ENCODE measurements at places on chromosomes 1 and 21.

GRCh38 chr21:43619856-43620255, 39.4 kb downstream of the HSF2BP start:
- DNase-seq, result no peak

- no peak for DNase-seq
Measured at GRCh38 chr1:118291661-118292060, 106.6 kb upstream of the SPAG17 start.

- DNase-seq, result no peak
Measured at GRCh38 chr1:222357252-222357651, 190.7 kb downstream of the HHIPL2 start.

DNA sequence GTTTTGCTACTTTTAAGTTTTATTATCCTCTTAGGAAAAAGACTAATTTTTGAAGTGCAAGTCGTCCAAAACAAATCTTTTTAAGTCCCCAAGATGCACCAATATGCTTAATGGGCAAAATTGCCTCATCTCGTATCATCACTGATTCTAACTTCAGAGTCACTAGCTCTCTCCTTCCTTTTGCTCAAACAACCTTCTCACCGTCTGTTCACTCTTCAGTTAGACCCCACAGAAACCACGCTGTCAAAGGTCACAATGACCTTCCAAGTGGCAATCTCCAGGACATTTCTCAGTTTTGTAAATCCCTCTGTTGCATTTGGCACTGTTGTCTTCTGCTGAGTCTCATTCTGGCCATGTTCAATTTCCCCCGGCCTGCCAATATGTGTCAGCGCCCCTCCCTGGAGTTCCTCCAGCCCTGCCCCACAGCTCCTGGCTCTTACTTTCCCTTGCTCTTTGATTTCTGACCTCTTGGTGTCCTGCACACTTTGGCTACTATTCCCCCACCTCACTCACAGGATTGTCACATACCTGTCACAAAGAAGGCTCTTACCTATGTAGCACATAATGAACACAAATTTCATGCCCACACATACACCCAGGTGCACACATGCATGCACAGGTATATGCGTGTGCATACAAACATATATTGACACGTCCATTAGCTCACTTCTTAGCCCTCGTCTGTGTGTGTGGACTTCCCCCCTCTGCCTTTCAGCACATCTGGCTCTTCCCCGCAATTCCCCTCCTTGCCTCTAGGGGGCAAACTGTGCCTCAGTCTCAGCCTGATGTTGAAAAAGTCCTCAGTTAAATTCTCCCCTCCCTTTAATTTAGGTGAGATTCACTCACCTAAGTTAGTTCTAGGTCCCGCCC, 354.0 kb upstream of the DUSP10 start:
- DNase-seq, result peak; percentile 43

DNA sequence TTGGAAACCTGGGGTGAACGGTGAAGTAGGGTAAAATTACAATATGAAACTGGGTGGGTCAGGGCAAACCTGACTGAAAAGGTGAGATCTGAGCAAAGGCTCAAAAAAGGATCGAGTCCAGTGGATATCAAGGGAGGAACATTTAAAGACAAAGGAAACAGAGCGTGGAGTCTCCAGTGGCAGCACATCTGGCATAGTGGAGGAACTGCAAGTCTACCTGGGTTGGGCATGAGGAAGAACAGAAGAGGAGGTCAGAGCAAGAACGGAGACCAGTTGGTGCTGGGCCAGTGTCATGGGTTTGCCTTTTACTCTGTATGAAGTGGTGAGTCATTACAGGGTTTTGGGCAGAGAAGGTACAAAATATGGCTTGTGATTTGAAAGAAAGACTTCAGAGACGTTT, 163.7 kb downstream of the NTPCR start:
- DNase-seq, result no peak

- no peak for DNase-seq
Measured at GRCh38 chr1:24874611-24875234, 55.4 kb downstream of the RUNX3 start.

DNA sequence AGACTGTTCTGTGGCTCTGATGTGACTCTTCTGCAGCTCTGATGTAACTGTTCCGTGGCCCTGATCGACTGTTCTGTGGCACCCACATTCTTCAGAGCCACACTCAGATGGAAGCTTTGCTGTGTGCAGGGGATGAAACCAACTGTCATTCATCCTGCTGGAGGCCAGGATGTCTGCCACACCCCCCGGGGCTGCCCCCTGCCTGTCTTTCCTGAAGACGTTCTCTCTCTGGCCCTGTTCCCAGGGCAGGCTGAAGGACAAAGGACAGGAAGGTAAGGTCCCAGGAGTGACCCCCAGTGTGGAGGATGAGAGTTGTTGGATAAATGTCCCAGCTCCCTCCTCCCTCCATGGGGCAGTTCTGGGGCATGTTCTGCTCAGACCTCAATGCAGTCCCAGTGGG, 29.4 kb upstream of the UMODL1 start:
- no peak for DNase-seq
